ENCODE measurements at places on chromosomes 16 and 17.
A peak's percentile ranks its signal among the peaks of the same experiment; 100 is the strongest.

GRCh38 chr17:68584581-68585303 is 16.4 kb downstream of the FAM20A start:
- no peak for DNase-seq

DNA sequence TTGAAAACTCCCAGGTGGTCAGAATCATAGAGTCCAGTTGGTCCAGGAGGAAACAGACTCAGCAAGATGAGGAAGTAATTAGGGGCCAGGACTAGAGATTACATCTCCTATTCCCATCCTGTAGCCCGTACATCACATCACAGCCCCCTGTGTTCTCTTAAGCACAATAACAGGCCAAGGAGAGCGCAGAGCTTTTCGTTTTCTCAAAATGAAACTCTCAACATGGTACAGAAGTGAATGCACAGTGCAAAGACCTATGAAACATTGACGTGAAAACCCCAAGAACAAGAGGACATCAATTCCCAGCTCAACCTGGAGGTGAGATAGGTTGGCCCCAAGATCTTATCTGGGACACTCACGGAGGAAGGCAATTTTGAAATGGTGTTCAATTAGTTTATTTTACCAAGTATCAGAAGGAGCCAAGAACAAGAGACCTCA is 9.0 kb downstream of the PIK3R5 start:
- DNase-seq: no peak

- no peak for DNase-seq
These were observed 8.0 kb upstream of the STX4 start for GRCh38 chr16:31025339-31025738.

GRCh38 chr16:22642416-22643088 is 131.9 kb downstream of the NPIPB5 start:
- DNase-seq: no peak

DNA sequence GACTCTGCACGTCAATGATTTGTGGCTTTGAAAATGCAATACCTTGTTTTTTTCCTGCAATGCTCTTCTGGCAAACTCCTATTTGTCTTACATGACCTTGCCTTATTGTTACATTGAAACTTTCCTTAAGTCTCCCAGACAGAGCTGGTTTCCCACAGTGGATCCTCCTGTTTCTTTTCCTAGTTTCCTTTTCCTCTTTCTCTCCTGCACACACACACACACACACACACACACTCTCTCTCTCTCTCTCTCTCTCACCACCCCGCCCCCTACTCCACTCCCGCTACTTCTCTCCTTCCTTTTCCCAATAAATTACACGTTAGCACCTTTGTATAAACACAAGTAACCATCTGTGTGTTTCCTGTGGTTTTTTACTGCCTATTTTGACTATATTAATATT is 2.3 kb downstream of the ORC6 start:
- no peak for DNase-seq

- DNase-seq: no peak
These were observed 11.9 kb downstream of the DNAAF8 start for GRCh38 chr16:4746215-4746614.

DNA sequence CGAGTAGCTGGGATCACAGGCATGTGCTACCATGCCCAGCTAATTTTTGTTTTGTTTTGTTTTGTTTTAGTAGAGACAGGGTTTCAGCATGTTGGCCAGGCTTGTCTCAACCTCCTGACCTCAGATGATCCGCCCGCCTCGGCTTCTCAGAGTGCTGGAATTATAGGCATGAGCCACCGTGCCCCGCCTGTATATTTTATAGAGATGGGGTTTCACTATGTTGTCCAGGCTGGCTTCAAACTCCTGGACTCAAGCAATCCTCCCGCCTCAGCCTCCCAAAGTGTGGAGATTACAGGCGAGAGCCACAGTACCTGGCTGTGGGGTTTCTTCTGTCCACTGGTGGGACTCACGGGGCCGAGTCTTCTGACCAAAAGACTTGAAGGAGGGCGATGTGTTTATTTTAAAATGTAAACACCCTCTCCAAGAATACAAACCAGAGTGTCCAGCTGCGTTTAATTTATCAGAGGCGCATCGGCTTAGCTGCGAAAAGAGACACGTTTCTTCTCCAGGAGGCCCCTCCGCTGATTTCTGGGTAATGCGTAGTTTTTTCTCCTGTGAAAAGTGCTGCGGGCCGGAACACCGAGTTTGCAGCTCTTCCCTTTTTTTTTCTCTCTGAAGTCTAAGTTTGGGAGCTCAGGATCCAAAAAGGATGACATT is 86.9 kb upstream of the CIBAR2 start:
- no peak for DNase-seq

DNA sequence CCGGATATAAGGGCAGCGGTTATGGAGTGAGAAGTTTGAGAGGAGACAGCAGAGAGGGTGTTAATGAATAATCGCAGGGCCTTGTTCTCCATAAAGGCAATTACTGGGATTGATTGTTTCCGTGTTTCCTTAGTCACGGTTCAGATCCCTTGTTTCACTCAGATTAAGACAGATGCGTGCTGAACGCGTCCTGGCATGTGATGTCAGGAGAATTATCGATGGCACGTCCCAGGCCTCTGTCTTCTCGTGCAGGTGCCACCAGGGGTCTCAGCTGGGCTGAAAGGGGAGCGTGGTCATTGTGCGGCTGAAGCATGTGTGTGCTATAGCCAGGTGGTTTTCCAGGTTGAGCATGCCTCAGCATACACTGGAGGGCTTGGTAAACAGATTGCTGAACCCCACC is 142.4 kb upstream of the NOL11 start:
- DNase-seq: peak; percentile 46

DNA sequence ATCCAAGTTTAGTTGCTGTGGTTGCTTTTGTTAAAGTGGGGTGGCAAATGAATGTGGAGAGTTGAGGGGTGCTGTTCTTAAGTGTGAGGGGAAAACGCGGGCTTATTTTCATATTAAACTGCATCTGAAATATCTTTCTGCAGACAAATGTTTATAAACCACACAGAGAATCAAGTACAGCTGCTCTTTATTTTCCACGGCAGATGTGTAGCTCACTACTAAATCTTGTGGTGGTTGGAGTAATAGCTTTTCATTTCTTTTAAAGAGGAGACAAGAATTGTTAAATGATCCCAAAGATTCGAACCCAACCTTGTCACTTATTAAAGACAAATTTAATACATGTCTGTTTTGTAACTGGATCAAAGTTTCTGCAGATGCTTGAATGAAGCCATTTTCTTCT is 2.1 kb downstream of the CLTC start:
- DNase-seq: no peak

GRCh38 chr17:58267347-58268324 is 13.1 kb downstream of the MPO start:
- no peak for DNase-seq

GRCh38 chr17:82031303-82031884 is at the start of gene RAC3:
TSS of gene RAC3 (plus strand) at chr17:82031678. CDS start at chr17:82031762, 84 bp downstream.
- DNase-seq: no peak

- DNase-seq: peak; percentile 79
These were observed 6.5 kb upstream of the SERPINF1 start for GRCh38 chr17:1755252-1755826.

- peak; percentile 87 for DNase-seq
These were observed 202.3 kb downstream of the RAB11FIP4 start for GRCh38 chr17:31593806-31594205.

DNA sequence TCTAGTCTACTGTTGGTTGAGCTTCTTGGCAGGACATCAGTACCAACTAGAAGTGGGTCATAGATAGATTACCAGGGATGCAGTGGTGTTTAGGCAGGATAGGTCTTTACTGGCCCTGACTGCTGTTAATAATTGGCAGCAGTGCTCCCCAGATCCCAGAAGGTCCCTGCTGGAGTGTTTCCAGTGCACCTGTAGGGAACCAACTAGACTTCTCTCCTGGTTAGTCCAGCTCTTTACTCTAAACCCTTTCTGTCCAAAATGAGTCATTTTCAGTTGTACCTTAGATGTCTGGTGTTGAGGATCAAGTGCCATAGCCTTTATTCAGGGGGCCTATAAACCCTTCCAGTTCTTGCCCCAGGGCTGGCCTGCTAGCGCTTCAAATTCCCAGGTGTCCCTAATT is 8.7 kb downstream of the POLR2C start:
- DNase-seq: no peak

DNA sequence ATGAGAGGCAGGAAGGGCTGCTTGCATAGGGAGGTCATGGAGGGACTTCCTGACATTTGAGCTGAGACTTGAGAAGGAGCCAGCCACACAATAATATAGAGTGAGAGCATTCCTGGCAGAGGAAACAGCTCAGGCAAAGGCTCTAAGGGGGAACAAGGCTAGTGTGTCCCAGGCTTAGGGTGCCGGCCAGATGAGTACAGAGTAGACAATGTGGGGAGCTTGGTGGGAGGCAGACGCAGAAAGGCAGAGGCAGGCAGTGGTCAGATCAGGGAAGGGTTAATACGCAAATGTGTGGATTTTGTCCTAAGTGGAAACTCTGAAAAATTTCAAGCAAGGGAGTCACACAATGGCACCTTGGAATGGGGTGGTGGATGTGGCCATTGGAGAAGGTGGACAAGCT is 31.3 kb downstream of the CD300LB start:
- DNase-seq: no peak

- DNase-seq: no peak
These were observed 187.7 kb downstream of the MAF start for GRCh38 chr16:79412783-79413225.

DNA sequence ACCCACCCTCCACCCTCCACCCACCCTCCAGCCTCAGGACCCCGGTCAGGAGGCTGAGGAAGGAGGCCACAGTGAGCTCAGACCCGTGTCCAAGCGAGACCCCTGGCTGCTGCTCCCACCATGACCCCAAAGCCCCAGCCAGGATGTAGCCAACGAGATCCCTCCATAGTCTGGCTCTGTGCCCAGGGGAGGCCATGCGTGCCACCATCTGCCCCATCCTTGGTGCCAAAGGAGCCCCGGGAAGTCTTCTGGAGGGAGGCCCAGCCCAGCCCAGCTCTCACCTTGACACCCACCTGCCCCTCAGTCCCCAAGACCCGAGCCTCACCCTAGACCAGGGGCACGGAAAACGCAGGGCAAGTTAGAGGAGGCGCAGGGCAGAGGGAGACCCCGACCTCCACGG is 34.2 kb downstream of the PIEZO1 start:
- peak; percentile 25 for DNase-seq

DNA sequence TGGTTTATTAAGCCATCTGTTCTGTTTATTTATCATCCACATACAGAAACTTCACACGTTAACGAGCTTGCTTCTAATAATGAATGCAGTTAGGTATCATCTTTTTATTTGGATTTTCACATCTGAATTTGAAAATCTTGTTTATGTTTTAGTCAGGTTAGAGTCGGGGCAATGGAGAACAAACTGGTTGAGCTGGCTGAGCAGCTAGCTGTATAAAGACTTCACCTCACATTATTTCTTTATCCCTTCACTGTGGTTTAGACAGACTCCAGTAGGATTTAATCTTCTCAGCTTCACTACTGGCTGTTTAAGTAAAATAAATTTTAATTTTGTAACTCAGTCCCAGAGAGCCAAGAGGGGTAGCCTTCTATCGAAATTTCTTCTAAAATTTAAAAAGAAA is 415.9 kb downstream of the RBFOX1 start:
- peak; percentile 36 for DNase-seq

DNA sequence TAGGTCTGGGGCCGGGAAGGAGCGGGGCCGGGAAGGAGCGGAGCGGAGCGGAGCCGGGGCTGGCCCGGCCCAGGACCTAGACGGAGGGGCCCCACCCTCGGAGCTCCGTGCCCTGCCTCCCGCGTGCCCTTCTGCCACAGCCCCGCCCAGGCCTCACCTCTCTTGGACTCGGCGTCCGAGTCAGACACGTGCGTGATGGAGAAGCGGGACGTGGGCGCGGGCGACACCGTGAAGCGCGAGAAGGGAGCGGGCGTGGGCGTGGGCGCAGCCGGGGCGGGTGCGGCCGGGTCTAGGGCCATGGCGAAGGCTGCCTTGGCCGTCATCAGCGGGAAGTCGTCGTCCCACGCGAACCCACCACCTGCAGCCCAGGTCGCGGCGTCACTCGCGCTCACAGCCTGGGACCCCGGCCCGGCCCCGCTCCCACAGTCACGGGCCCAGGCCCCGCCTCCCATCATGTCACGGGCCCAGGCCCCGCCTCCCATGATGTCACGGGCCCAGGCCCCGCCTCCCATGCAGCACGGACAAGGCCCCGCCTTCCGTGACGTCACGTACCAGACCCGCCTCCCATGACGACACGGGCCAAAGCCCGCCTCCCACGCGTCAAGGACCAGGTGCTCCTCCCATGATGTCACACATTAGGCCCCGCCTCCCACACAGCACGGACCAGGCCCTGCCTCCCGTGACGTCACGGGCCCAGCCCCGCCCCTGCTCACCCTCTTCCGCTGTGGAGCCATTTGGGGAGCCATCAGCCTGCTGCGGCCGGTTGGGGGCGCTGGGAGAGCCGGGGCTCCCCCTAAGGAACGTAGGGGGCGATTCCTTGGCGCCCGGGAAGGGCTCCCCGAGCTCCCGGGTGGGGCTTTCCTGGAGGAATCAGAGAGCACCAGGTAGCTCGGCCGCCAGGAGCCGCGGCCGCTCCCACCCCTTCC is 45.8 kb upstream of the PVALEF start:
- no peak for DNase-seq

GRCh38 chr16:82655072-82655714 is 28.4 kb downstream of the CDH13 start:
- DNase-seq: no peak

- no peak for DNase-seq
These were observed 73.7 kb downstream of the RPTOR start for GRCh38 chr17:80618304-80618703.

DNA sequence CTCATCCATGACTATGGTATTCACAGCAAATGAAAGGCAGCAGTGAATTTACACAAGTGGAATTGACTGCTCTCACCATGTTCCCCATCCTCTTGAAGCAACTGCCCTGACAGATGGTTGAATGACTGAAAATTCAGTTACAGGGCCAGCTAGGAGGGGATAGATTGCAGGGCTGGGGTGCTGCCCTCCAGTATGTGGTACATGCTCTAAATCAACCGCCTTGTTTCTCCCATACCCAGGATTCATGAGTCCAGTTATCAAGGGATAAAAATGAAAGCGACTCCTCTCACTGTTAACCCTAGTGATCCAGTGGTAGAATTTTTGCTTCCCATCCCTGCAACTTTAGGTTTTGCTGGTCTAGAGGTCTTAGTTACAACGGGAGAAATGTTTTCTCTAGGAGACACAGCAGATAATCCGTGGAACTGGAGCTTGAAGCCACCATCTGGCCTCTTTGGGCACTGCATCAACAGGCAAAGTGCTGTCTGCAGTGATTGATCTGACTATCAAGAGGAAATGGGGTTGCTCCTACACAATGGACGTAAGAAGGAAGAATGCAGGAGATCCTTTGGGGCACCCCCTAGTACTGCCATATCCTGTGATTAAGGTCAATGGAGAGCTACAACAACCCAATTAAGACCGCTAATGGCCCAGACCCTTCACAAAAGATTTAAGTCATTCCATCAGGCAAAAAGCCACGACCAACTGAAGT is 32.0 kb downstream of the SCPEP1 start:
- DNase-seq: peak; percentile 82

- no peak for DNase-seq
These were observed 334.5 kb downstream of the SEC14L1 start for GRCh38 chr17:77475016-77475976.

- peak; percentile 84 for DNase-seq
These were observed 29.0 kb downstream of the MARCHF10 start for GRCh38 chr17:62778990-62779681.

GRCh38 chr16:3751878-3752277 is 34.6 kb upstream of the TRAP1 start:
- no peak for DNase-seq

- DNase-seq: no peak
These were observed 84.7 kb downstream of the PLCG2 start for GRCh38 chr16:81863630-81864352.

- no peak for DNase-seq
These were observed 94.5 kb downstream of the PCTP start for GRCh38 chr17:55845385-55845784.

GRCh38 chr17:82560802-82561428 is 41.4 kb downstream of the FOXK2 start:
- no peak for DNase-seq

Measured in NCI-H1694 treated with DMSO at 0.1 percent for 48 hours (cell line).